Right renal pelvis (tissue), 4 donors: ENCODE measurements at places on chromosomes 3 and 15.

DNA sequence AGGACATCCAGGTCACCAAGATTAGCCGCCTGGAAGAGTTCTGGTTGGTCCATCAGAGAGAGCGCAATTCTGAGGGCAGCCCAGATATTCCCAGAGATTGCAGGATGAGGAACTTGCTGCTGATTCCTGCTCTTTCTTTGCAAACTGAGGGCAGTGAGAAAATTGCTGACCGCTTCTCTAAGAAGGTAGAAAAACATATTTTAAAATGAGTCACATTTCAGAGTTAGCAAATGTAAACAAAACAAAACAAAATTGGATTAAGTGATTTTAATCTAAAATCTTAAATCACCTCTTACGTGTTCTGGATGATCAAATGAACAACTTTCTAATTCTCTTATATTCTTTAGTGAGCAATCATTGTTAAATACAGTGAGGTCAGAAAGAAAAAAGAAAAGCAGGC lies 149.0 kb downstream of the USP13 start:
- no peak for DNase-seq

DNA sequence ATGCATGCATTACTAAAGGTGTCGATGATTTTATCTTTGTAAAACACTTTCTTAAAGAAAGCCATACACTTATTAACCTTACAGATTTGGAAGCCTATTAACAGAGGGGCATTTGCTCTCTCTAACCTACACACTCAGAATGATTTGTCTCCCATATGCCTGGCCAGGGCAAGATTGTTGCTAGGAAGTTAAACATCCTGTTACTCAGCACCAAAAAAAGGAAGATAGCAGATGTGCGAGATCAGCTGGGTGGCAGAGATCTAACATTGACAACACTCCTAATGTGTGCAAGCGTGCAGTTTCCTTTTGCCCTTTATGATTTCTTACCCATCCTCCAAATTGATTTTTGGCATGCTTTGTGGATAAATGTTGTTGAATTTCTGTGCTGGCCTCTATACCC lies 73.9 kb upstream of the TMEM108 start:
- DNase-seq = no peak

DNA sequence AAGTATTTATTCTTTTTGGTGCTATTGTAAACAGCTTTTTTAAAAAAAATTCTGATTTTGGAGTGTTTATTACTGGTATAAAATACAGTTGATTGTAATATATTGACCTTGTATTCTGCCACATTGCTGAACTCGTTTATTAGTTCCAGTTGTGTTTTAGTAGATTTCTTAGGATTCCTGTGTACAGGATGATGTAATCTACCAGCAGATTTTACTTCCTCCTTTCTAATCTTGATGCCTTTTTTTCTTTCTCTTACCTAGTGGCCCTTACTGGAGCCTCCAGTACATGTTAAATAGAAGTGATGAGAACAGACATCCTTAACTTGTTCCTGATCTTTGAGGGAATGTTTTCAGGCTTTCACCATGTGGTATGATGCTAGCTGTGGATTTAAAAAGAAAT lies 70.4 kb upstream of the KY start:
- no peak for DNase-seq

DNA sequence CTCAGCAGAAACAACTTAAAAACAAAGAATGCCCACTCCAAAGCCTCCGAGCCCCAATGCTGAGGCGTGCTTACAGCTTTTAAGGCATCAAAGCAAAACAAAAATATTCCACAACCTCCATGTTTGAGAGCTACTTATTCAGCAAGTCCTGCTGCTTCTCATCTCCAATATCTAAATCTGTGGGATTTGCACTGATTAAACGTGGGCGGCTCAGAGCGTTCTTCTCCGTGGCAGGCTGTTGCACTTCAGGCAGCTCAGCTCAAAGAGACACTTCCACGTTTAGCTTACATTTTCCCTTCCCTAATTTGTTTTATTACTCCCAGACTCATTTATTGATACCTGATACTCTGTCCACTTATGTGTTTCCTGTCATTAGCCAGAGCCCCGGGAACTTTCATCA lies 282.6 kb upstream of the MCTP2 start:
- no peak for DNase-seq

DNA sequence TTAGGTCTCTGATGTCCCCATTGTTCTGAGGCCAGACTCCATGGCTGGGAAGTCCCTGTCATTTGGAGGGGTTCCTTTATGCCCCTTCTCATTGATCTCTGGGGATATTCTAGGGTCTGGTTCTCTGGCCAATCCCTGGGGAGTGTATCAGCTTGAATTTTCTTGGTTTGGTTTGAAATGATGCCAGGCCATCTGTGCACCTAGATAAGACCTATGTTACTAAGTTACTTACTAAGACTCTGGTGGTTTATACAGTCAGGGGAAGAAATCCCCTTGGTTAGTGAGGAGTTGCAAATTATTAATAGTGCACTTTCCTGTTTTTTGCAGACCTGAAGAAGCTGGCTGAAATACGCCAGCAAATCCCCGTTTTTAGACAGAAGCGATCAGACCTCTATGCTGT lies 20.3 kb downstream of the NIT2 start:
- DNase-seq = no peak

DNA sequence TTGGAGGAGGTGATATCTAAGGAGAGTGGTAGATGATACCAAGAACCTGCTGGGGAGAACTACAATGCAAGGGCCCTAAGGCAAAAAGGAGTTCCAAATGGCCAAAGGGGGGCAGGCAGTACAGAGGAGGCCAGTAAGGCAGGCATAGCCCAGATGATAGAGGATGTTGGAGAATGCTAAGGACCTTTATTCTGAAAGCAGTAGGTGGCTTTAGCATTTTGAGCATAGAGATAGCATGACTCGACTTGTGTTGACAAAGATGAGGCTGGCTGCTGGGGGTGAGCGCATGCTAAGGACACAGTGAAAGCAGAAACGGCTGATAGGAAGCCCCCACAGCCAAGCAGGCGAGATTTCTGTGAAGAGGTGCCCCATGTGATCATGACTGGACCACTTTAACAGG lies 419.3 kb downstream of the ERC2 start:
- no peak for DNase-seq

DNA sequence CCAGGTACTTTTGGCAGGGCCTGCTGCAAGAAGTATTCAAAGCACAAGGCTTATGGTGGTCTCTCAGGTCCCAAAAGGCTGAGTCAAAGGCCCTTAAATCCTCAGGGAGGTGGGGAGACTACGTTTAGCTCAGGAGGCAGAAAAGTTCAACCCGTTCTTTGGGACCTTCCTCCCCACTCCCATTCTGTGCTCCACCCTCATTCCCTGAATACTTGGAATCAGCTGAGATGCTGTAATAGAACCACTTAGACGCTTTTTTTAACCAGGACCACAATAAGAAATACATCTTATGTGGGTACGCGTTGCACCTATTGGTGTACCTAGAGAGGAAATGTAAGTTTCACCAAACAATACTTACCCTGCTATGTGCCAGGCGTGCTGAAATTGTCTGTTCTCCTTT lies 58.0 kb downstream of the FAM174B start:
- DNase-seq = no peak

- no peak for DNase-seq
Observed at GRCh38 chr3:67123914-67124313, 125.8 kb downstream of the KBTBD8 start.

DNA sequence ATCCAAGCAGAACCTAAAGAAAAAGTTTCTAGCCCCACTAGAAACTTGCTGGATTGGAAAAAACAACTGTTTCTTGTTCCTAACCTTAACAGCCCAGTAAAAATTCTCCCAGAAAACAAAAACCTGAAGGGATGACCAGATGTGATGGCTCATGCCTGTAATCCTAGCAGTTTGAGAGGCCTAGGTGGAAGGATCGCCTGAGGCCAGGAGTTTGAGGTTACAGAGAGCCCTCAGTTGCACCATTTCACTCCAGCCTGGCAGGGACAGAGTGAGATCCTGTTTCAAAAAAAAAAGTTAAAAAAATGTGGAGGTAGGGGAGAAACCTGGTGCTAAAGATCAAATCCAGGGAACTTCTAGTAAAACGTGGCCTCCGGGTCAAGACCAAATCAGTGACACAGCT lies 38.6 kb upstream of the RAF1 start:
- DNase-seq = no peak

- DNase-seq = no peak
Observed at GRCh38 chr3:112775011-112775742, 71.5 kb downstream of the CD200R1L start.
